ENCODE measurements at places on chromosomes 6 and 20. TPM values are rescaled to one million over a fixed set of nuclear protein-coding genes. Genes with fewer than 3 reads are reported as not detected.

DNA sequence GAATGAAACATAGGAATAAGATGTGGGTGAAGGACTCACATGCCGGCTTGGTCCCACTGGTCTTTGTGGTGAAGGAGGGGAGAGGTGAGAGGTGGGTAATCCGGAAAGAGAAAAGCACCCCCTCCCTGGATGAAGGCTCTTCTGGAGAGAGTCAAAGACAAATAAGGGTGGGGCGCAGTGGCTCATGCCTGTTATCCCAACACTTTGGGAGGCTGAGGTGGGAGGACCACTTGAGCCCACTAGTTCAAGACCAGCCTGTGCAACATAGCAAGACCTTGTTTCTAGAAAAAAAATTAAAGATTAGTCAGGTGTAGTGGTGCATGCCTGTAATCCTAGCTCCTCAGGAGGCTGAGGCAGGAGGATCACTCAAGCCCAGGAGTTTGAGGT lies 3.1 kb downstream of the LTB start:
- no peak for DNase-seq

- no peak for DNase-seq
Observed at GRCh38 chr6:20205722-20206161, 6.5 kb downstream of the MBOAT1 start.

- DNase-seq: peak; percentile 79
Observed at GRCh38 chr6:149031859-149032598, 285.2 kb downstream of the UST start.

GRCh38 chr20:35176132-35176531 lies 4.3 kb downstream of the PROCR start:
- DNase-seq: no peak

DNA sequence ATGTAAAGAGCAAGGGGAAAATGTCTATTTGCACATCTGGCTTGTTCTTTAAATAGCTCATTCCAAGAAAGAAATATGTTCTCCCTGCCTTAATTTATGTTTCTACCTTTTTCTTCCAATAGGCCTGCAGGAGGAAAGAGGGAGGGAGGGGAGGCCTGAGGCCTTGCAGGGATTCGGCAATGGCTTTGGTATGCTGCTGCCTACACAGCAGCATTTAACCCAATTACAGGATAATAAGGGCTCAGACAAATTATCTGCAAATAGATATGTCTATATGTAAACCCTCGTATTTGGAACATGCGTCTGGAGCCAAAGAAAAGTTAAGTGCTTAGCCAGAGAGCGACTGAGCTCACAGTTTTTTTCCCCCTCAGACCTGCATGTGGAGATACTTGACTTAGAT lies 277.2 kb downstream of the CDC5L start:
- no peak for DNase-seq

IL20RA gene
- not detected for total RNA-seq

PPIL6 gene
- 4.2 TPM for total RNA-seq

Measured in mammary epithelial cell (primary cell).